Stimulated activated CD8-positive, alpha-beta memory T cell treated with anti-CD3 and anti-CD28 coated beads, Interleukin-15, amount 100 ng/mL, for 24 hours (primary cell): ENCODE measurements at places on chromosomes 13 and 19.

DNA sequence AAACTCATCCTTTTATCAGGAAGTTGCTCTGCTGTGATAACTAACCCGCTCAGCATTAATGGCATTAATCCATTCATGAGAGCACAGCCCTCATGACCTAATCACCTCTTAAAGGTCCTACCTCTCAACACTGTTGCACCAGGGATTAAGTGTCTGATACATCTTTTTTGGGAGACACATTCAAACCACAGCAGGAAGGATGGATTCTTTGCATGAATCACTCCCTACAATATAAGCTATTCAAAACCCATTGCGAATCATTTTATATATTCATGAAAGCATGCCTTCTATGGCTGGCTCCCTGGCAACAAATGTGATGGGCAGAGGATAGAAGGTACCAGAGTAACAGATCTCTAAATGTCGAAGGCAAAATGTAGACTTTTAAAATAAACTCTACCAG lies 27.6 kb downstream of the ARL11 start:
- no peak for DNase-seq

DNA sequence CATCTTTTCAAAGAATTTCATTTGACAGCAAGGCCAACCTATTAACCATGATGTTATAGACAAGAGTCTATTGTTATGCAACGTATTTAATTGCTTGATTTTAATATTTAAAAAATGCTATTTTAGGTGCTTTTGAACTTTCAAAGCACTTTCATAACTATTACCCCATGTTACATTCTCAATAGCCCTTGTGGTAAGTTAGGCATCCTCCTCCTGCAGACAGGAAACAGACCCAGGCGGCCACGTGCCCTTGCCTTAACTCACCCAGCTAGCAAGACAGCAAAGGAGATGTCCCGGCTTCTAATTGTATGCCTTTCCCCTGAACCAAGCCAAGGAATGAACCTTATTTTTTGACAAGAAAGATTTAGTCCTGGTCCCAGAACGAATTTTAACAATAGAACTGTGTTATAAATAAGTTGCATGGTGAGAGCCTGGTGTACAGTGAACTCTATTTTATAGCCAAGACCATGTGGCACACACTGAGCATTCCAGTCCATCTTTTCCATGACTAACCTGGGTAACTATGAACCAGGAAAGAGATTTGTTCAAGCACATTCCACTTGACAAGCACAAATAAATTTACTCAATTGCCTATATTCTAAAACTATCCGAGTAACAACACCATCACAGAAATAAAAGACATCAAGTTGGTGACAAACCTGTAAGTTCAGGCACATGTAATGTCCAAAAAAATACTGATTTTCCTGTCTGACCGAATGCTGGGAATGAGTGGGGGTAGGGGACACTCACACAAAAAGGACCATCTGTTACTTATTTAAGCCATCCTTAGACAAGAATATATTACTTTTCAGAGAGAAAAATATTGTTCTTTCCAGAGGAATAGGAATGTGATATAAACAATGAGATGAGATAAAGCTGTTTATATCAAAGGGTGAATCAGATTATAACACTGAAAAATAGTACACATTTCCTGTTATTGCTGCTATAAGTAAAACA lies 163.0 kb downstream of the EFNB2 start:
- DNase-seq: no peak

- no peak for DNase-seq
Measured at GRCh38 chr13:79799059-79799867, 318.3 kb downstream of the NDFIP2 start.

- DNase-seq: no peak
Measured at GRCh38 chr13:33735276-33735675, 82.7 kb upstream of the RFC3 start.

- no peak for DNase-seq
Measured at GRCh38 chr13:32310134-32310706, 4.9 kb downstream of the ZAR1L start.

GRCh38 chr19:58400316-58400915 lies 5.0 kb downstream of the RNF225 start:
- no peak for DNase-seq
